ENCODE measurements at places on chromosomes 12 and 14.

DNA sequence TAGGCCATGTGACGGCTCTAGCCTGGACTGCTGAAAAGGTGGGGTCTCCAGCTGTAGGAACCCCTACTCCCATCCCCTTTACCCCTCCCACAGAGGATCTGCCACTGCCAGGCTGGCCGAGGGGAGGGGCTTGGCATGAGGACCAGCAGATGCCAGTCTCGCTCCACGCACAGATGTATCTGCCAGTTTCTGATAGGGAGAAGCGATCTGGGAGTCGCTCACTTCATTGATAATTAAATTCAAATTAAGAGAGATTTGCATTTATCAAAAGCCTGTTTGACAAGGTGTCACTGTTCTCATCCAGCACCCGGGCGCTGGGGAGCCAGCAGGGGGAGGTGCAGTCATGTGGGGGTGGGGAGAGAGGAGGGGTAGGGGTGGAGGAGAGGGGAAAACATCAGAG lies 217.6 kb upstream of the MYL2 start:
- no peaks in the 10 kb centered on the region for H3K27me3 ChIP-seq
- H3K36me3 ChIP-seq = no peaks in the 10 kb centered on the region
- no peak for DNase-seq
- no peaks in the 10 kb centered on the region for H3K4me1 ChIP-seq
- H3K4me3 ChIP-seq = no peak overlapping the region

DNA sequence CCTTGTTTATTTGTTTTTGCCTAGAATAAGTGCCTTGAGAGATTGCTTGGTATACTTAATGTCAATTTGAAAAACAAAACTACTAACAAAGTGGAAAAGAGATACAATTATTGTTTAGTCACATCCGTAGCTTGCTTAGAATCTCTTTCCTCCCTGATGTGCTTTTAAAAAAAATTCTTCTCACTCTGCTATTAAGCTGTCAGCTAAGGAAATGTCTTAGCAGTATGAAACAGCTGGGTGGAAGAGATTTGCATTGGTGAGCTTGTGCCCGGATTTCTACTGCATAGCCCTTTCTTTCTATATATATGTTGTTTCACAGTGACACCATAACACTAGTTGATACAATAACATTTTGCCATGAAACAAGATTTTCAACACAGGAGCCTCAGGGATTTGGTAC lies 229.4 kb upstream of the RGS6 start:
- no peaks in the 10 kb centered on the region for H3K27me3 ChIP-seq
- H3K36me3 ChIP-seq = no peaks in the 10 kb centered on the region
- no peak for DNase-seq
- H3K27ac ChIP-seq = no peak overlapping the region

GRCh38 chr12:114769634-114770033 lies 85.7 kb upstream of the TBX3 start:
- no peaks in the 10 kb centered on the region for H3K4me1 ChIP-seq
- H3K27me3 ChIP-seq = no peaks in the 10 kb centered on the region
- H3K36me3 ChIP-seq = no peaks in the 10 kb centered on the region
- DNase-seq = no peak
- H3K4me3 ChIP-seq = no peak overlapping the region

DNA sequence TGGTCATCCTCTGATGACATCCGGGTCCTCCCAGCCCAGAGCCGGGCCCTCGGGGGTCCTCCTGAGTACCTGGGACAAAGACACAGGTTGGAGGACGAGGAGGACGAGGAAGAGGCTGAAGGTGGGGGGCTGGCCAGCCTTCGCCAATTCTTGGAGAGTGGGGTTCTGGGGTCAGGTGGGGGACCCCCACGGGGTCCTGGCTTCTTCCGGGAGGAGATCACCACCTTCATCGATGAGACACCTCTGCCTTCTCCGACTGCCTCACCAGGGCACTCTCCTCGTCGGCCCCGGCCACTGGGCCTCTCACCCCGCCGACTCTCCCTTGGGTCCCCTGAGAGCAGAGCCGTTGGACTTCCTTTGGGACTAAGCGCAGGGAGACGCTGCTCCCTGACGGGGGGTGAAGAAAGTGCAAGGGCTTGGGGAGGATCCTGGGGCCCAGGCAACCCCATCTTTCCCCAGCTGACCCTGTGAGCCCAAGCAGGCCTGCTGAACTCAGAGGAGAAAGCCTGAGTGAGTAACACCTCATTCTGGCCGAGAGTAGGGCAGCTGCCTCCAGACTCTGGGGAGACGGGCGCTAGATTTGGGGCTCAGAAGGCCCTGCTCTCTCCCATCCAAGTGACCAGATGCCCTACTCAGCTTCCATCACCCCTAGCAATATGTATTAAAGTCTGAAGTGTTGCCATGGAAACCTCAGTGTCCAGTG lies 1.3 kb upstream of the P3H3 start:
- peaks cover 18% of the 10 kb centered on the region for H3K27me3 ChIP-seq
- H3K36me3 ChIP-seq = no peaks in the 10 kb centered on the region
- peak overlapping the region; percentile 60 for H3K27ac ChIP-seq
- no peak for DNase-seq

- H3K4me1 ChIP-seq = no peaks in the 10 kb centered on the region
- H3K4me3 ChIP-seq = no peak overlapping the region
- no peaks in the 10 kb centered on the region for H3K36me3 ChIP-seq
- no peaks in the 10 kb centered on the region for H3K27me3 ChIP-seq
- no peak overlapping the region for H3K27ac ChIP-seq
Measured at GRCh38 chr14:65291531-65291930, 121.0 kb upstream of the FUT8 start.

GRCh38 chr12:26156201-26156871 lies 31.5 kb upstream of the BHLHE41 start:
- H3K27me3 ChIP-seq = no peaks in the 10 kb centered on the region
- no peaks in the 10 kb centered on the region for H3K36me3 ChIP-seq
- no peaks in the 10 kb centered on the region for H3K4me1 ChIP-seq
- H3K27ac ChIP-seq = no peak overlapping the region
- no peak overlapping the region for H3K4me3 ChIP-seq

- no peaks in the 10 kb centered on the region for H3K36me3 ChIP-seq
- no peaks in the 10 kb centered on the region for H3K27me3 ChIP-seq
- H3K27ac ChIP-seq = no peak overlapping the region
- no peaks in the 10 kb centered on the region for H3K4me1 ChIP-seq
Measured at GRCh38 chr12:78530100-78530765, 334.3 kb upstream of the SYT1 start.

GRCh38 chr12:130300737-130301535 lies 36.8 kb upstream of the PIWIL1 start:
- H3K36me3 ChIP-seq = no peaks in the 10 kb centered on the region
- no peak overlapping the region for H3K27ac ChIP-seq
- H3K4me1 ChIP-seq = no peaks in the 10 kb centered on the region
- peaks cover 23% of the 10 kb centered on the region for H3K27me3 ChIP-seq
- DNase-seq = no peak

- no peak for DNase-seq
- H3K27me3 ChIP-seq = no peaks in the 10 kb centered on the region
- H3K4me3 ChIP-seq = no peak within 1 kb of the TSS
- H3K36me3 ChIP-seq = no peaks in the 10 kb centered on the region
- H3K4me1 ChIP-seq = no peaks in the 10 kb centered on the region
Measured at GRCh38 chr12:67989184-67989920, at the start of gene IFNG-AS1. TSS of gene IFNG-AS1 (plus strand) at chr12:67989447.

- DNase-seq = no peak
- no peak overlapping the region for H3K27ac ChIP-seq
Measured at GRCh38 chr14:24735984-24736630, 102.1 kb upstream of the GZMB start.

- no peaks in the 10 kb centered on the region for H3K36me3 ChIP-seq
- H3K4me3 ChIP-seq = no peak overlapping the region
- no peaks in the 10 kb centered on the region for H3K27me3 ChIP-seq
Measured at GRCh38 chr14:34971801-34972200, 11.0 kb upstream of the SRP54 start.

DNA sequence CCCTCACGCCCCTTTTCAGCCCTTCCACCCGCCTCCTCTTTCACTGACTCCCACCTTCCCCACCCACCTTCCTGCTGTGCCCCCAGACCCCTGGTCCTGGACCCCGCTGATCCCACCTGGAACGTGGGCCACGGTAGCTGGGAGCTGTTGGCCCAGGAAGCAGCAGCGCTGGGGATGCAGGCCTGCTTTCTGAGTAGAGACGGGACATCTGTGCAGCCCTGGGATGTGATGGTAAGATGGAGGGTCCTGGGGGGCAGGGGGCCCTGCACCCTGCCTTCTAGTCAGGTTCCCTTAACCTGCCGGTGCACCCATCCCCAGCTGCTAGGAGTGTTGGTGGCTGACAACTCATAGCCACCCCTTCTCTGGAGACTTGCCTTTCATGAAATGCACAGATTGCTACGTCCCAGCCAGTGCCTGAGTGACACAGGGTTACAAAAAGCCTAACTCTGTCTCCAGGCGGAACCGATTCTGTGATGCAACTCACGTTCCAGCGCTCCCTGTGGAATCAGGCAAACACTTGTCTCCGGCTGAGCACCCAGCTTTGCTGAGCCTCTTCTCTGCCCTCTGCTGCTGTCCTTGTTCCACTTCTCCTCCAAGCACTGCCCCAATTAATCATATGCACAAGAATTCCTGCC lies 15.0 kb upstream of the OAS2 start:
- peaks cover 6% of the 10 kb centered on the region for H3K36me3 ChIP-seq
- no peaks in the 10 kb centered on the region for H3K27me3 ChIP-seq
- H3K27ac ChIP-seq = no peak overlapping the region
- DNase-seq = no peak
- no peak overlapping the region for H3K4me3 ChIP-seq

DNA sequence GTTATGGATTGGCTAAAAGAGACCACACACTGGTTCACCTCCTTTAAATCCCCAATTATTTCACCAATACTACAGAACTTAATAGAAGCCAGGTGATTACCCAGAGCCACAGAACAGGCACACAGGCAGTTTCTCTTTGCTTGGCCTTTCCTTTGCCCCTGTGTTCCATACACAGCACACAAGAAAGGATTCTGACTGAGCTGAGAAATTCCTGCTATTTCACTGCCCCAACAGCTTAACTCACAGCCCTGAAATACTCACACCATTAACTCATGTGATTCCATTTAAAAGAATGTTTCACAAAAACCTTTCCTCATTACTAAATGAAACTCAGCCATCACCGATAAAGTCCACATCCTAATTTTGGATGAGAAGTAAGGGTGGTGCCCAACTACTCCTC lies 133.6 kb downstream of the MED13L start:
- DNase-seq = no peak
- no peak overlapping the region for H3K4me3 ChIP-seq
- H3K27ac ChIP-seq = no peak overlapping the region

DNA sequence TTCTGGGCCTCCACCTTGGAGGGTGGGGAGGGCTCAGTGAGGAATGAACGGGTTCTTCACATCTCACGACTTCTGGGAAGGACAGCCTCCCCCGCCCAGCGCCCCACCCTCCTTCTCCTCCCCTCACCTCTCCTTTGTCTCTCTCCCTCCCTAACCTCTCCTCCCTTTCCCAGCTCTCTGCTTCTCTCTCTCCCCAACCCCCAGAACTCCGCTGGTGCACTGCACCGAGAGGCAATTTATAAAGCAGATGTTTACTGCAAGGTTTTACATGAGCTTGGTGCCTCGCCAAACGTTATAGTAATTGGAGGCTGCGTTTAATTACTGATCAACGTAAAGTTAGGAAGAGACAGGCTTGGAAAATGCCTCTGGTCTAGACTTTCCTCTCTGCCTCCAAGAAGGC lies 42.9 kb upstream of the FAM222A start:
- H3K27me3 ChIP-seq = no peaks in the 10 kb centered on the region
- no peak for DNase-seq
- no peaks in the 10 kb centered on the region for H3K36me3 ChIP-seq
- H3K4me3 ChIP-seq = no peak overlapping the region
- H3K27ac ChIP-seq = no peak overlapping the region

- no peak overlapping the region for H3K4me3 ChIP-seq
- no peak for DNase-seq
- no peak overlapping the region for H3K27ac ChIP-seq
- no peaks in the 10 kb centered on the region for H3K4me1 ChIP-seq
- no peaks in the 10 kb centered on the region for H3K27me3 ChIP-seq
- H3K36me3 ChIP-seq = no peaks in the 10 kb centered on the region
Measured at GRCh38 chr12:21353487-21353886, 18.8 kb upstream of the SLCO1A2 start.

- no peaks in the 10 kb centered on the region for H3K27me3 ChIP-seq
- DNase-seq = no peak
- no peaks in the 10 kb centered on the region for H3K4me1 ChIP-seq
- no peak overlapping the region for H3K27ac ChIP-seq
Measured at GRCh38 chr14:90608281-90608680, 207.9 kb downstream of the TTC7B start.

- H3K4me3 ChIP-seq = no peak overlapping the region
- H3K27ac ChIP-seq = no peak overlapping the region
- no peaks in the 10 kb centered on the region for H3K36me3 ChIP-seq
- DNase-seq = no peak
- no peaks in the 10 kb centered on the region for H3K27me3 ChIP-seq
Measured at GRCh38 chr12:63047146-63047545, 103.9 kb downstream of the AVPR1A start.

- no peaks in the 10 kb centered on the region for H3K27me3 ChIP-seq
- H3K4me3 ChIP-seq = no peak overlapping the region
- no peak overlapping the region for H3K27ac ChIP-seq
Measured at GRCh38 chr14:100644383-100644782, 57.2 kb upstream of the BEGAIN start.

- H3K4me1 ChIP-seq = no peaks in the 10 kb centered on the region
- H3K27me3 ChIP-seq = no peaks in the 10 kb centered on the region
- H3K36me3 ChIP-seq = no peaks in the 10 kb centered on the region
- no peak overlapping the region for H3K4me3 ChIP-seq
- no peak overlapping the region for H3K27ac ChIP-seq
- no peak for DNase-seq
Measured at GRCh38 chr12:74896186-74896585, 313.5 kb downstream of the KCNC2 start.

GRCh38 chr14:59346329-59346728 lies 118.9 kb downstream of the GPR135 start:
- H3K36me3 ChIP-seq = no peaks in the 10 kb centered on the region
- H3K27ac ChIP-seq = no peak overlapping the region
- H3K4me3 ChIP-seq = no peak overlapping the region
- H3K27me3 ChIP-seq = no peaks in the 10 kb centered on the region

- DNase-seq = no peak
- H3K4me1 ChIP-seq = peaks cover 10% of the 10 kb centered on the region
- H3K27ac ChIP-seq = peak overlapping the region; percentile 92
- H3K27me3 ChIP-seq = no peaks in the 10 kb centered on the region
Measured at GRCh38 chr12:120115692-120116440, 687 bp downstream of the RAB35 start.

DNA sequence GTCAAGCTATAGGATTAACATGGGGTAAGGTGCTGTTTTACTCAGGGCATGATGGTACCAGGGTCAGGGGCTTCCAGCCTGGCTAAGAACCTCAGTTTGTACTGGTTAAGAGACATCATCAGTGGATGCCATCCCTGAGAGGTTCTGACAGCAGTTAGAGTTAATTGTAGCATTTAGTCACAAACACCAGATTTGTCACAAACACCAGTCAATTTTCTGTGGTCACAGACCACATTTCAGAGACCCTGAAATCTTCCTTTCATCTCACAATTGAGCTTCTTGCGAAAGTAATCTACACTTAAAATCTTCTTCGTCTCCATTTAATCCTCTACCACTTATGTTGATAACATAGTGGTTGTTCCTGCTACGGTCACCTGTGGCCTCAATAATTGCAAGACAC lies 143.0 kb upstream of the EGLN3 start:
- H3K4me1 ChIP-seq = no peaks in the 10 kb centered on the region
- H3K27ac ChIP-seq = no peak overlapping the region
- DNase-seq = no peak
- no peaks in the 10 kb centered on the region for H3K36me3 ChIP-seq
- no peaks in the 10 kb centered on the region for H3K27me3 ChIP-seq

GRCh38 chr14:86798330-86798729 lies 1194.7 kb downstream of the GALC start:
- H3K4me3 ChIP-seq = no peak overlapping the region
- DNase-seq = no peak
- no peaks in the 10 kb centered on the region for H3K36me3 ChIP-seq
- no peaks in the 10 kb centered on the region for H3K4me1 ChIP-seq
- H3K27me3 ChIP-seq = no peaks in the 10 kb centered on the region

All from breast epithelium (tissue), 4 donors.